ENCODE measurements at places on chromosomes 11 and 22.
A peak's percentile ranks its signal among the peaks of the same experiment; 100 is the strongest.

- peak; percentile 67 for DNase-seq
Measured at GRCh38 chr11:62710001-62710345, 2.5 kb downstream of the GNG3 start.

- peak; percentile 81 for DNase-seq
Measured at GRCh38 chr22:40182231-40182835, 4.6 kb downstream of the TNRC6B start.

DNA sequence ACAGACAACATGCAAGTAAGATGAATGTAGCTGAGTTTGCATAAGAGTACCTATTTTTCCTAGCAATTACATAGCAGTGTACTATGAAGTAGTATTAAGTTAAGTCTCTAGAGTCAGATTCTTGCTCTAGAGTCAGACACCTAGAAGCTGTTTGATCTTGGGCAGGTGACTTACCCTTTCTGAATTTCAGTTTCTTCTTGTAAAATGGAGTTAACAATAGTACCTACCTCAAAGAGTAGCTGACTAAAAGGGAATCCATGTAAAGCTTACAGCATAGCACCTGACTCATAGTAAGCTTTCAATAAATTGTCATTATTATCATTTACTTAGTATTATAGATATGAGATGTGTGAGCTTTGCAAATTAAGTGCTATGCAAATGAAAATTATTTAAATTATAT is 47.8 kb upstream of the PTPRJ start:
- DNase-seq = no peak

DNA sequence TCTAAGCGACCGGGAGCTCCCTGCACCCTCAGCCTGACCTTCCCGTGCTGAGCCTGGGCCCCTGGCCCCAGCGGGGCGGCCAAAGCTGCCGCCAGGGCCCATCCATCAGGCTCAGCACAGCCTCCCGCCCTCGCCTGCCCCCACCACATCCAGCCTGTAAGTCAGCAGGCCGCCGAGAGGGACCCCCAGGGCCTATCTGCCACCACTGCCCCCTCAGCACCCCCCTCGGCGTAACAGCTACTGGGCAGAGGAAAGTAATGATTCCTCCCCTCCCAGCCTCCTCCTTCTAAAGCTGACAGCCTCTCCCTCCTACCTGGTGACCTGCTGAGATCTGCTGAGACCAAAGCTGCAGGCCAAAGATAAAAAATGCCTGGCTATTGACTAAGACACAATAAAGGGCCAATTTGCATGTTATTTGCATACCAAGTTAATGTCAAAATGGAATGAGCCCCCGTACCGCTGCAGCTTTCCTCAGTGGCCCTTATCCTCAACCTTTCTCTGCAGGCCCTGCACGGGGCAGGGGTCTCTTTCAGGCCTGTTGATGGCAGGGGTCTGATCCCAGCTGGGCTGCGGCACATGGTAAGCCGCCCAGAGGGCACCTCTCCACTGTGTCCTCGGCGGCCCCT is 51.6 kb downstream of the RPUSD4 start:
- no peak for DNase-seq

- no peak for DNase-seq
Measured at GRCh38 chr11:44824300-44824704, 97.5 kb downstream of the TSPAN18 start.

DNA sequence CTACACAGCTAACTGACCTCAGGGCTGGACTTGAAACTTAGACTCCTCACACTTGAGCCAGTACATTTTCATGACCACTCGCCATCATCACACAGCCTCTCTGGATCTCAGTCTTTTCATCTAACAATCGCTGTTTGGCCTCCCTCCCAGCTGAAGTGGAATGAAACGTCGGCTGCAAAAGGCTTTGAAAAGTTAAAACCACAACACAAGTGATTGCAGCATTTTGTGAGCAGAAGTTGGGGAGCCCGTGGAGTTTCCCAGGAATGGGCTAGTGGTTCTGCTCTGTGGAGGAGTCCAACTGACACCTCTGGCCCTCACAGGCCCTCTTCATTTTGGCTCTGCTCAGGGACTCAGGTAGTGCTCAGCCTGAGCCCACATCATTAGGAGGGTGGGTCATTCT is 35.9 kb upstream of the TRIM29 start:
- DNase-seq = no peak

- DNase-seq = peak; percentile 92
Measured at GRCh38 chr11:74849525-74850391, 99.1 kb downstream of the XRRA1 start.

- no peak for DNase-seq
Measured at GRCh38 chr11:2400762-2401435, 349 bp downstream of the TSSC4 start.

GRCh38 chr11:30984442-30984816 is 385.1 kb downstream of the DCDC1 start:
- peak; percentile 0 for DNase-seq

DNA sequence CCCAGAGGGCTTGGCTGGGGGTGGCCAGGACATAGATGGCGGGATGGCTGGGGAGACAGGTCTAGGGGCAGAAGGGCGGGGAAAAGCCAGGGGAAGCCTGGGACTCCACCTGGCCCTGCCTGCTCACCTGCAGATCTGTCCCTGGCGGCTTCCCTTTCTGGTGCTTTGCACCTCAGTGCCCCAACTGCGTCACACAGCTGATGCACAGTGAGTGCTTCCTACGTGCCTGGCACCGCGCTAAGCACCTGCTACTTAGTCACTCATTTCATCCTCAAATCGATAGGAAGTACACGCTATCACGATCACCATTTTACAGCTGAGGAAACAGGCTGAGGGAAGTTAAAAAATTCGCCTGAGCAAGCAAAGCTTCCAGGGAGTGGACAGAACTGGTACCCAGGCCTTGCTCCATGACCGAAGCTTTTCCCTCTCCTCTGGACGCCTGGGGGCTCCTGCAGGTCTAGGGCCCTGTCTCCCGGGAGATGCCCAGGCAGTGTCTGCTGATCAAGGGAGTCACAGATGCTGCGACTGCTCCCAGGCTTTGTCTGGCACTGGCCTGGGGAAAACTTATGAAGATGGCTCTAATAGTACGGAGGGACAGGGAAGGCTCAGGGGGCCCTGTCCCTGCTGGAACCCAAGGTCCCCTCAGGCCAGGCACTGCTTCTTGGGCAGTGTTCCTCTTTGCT is 63.0 kb upstream of the TTLL12 start:
- no peak for DNase-seq

- no peak for DNase-seq
Measured at GRCh38 chr22:38694049-38694448, 6.7 kb downstream of the JOSD1 start.

DNA sequence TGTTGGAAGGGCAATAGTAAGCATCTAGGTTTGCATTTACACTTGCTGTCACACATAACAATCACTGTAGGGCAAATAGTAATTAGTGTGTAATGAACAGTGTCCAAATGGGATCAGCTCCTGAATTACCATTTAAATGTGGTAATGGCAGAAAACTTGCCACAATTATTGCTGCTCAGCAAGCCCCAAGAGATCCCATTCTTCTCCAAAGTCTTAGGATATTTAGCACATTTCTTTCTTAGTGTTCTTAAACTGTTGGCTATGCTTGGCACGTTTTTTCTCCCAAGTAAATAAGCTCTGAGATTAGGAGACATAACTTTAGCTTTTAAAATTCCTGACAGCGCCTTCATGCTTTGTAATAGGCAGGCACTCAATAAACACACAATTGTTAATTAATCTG is 1037.0 kb downstream of the DLG2 start:
- DNase-seq = no peak

GRCh38 chr22:24323695-24324094 is 53.1 kb downstream of the SPECC1L start:
- DNase-seq = peak; percentile 17

GRCh38 chr11:69057236-69057635 is 8.5 kb downstream of the TPCN2 start:
- DNase-seq = no peak

DNA sequence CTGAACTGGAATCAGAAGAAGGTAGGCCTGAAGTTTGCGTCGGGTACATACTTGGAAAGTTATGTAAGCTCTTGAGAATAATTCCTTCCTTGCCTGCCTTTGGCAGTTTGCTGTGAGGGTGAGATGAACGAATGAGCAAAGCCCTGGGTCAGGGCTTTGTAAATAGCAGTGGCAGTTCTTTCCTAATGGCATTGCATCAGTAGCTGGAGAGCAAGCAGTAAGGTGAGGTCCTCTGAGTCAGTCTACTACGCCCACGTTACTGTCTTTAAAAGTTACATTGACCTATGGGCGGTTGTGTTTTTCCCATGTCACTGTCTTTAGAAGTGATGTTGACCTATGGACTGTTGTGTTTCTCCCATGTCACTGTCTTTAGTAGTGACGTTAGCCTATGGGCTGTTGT is 179.1 kb upstream of the E2F8 start:
- DNase-seq = peak; percentile 29

DNA sequence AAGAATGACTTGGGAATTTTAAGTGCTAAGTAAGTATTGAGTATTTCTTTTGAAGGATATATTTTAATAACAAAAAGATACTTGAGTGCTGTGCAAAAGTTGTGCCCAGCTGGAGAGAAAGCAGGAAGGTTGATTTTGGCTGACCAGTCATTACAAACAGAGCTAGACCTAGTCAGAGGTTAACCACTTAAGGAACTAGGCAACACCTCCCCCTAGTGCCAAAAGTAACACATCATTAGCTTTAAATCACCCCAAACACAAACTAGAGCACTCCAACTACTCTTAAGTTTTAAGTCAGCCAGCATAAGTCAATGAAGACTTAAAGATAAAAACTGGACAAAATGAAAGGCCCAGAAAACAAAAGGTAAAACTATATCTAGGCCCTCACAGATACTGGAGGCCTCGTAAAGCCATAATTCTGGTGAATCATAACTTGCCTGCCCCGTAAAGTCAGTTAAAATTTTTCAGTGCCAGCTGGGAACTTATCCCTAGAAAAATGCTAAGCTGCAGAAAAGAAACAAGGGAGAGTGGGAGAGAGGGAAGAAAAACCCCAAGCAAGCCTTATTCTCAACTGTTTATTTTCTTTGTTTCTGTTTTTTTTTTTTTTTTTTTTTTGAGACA is 4.6 kb downstream of the TMEM9B start:
- DNase-seq = peak; percentile 58

GRCh38 chr11:124831897-124832296 is 31.7 kb upstream of the MSANTD2 start:
- no peak for DNase-seq

DNA sequence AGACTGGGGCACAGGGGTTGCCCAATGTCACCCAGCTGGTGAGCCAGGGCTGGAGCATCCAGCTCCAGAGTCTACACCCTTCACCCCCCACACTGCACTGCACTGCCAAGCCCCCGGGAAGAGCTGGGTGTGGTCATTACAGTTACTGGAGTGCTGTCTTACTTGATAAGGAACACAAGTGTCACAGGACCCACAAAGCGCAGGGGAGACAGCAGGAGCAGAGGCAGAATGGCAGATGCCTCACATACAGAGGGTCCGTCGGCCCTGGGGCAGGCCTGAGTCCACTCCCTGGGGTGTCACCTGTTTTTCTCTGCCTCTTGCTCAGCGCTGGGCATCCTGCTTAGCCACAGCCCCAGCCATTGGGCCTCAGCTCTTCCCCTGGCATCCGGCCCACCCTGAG is 7.7 kb downstream of the IL2RB start:
- DNase-seq = no peak

DNA sequence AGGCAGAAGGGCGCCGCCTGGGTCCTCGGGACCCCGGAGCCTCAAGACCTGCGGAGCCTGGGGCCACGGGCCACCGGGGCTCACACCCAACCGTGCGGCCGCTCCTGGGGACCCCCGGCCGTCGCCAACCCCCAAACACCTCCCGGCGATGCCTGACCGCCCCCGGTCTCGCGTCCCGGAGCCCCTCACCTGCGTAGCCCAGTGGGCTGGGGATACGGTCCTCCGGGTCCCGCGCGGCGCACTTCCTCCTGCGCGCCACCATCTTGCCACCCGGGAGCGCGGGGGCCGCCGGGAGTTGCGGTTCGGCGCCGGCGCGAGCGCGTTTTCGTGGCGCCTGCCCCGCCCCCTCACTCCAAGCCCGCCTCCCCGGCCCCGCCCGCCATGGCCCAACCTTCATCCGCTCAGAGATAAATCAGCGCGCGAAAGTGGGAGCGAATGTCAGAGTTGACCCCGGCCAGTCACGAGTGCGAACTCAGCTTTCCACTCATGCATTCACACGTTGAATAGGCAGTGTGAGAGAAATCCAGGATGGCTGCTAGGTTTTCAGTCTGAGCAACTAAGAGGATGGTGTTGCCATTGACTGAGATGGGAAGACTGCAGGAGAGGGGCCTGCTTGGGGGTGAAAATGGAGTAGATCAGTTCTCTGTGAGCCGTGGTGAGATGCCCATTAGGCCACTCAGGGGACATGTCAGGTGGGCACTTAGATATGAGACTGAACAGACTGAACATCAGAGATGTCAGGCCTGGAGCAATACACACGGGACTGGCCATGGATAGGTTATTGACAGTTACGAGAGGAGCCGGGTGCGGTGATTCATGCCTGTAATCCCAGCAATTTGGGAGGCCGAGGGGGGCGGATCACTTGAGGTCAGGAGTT is at the start of gene RRP7A:
TSS of gene RRP7A (minus strand) at position 272 of the 877 bp plus-strand sequence. CDS start at position 262, 10 bp downstream.
- DNase-seq = peak; percentile 94

DNA sequence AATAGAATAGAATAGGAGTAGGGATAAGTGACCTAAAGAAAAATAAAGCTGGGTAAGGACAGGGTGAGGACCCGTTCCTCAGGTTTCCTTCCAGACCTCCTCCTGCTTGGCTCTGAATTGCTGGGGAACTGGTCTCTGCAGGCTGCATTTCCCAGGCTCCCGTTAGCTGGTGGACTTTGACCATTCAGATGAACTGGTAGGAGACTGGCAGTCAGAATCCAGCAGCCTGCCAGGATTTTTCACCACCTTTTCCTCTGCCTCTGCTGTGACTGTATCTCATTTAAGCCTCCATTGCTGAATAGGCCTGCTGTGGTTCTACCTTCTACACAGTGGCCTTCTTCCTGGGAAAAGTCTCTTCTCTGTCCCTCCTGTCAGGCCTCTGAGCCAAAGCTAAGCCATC is 24.6 kb upstream of the SMPD1 start:
- DNase-seq = no peak

DNA sequence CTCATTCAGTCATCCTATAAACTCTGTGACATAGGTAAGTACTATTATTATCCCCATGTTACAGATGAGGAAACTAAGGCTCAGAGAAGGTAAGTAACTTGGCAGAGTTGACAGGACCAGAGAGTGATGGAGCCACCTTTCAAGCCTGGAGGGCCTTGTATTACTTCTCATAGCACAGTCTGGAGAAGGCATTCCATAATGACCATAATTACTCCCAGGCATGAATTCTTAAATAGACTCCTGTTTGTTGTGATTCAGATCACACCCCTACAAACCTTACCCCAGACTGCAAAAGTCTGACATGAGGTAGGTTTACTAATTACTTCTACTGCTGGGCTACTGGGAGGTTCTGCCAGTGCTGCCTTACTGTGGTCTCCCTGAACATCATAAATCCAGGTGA is 77.0 kb downstream of the CD44 start:
- no peak for DNase-seq

DNA sequence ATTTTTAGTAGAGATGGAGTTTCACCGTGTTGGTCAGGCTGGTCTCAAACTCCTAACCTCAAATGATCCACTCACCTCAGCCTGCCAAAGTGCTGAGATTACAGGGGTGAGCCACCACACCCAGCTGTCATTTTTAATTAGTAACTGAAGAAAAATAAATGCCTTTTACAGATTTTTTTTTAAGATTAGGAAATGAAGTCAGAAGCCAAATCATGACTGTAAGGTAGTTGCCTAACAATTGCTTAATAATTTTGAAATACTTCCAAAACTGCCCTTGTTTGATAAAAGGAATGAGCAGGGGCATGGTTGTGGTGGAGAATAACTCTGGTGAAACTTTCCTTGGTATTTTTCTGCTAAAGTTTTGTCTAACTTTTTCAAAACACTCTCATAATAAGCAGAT is 98.9 kb upstream of the SLC5A12 start:
- peak; percentile 86 for DNase-seq
